NCI-H2081 (cell line): ENCODE measurements at places on chromosomes 7 and 10.

- peak; percentile 54 for DNase-seq
Measured at GRCh38 chr7:140475747-140476333, 3.5 kb downstream of the MKRN1 start.

GRCh38 chr10:68052463-68052862 lies 22.6 kb downstream of the HERC4 start:
- DNase-seq, result no peak

GRCh38 chr7:140659856-140660255 lies 12.9 kb upstream of the ADCK2 start:
- no peak for DNase-seq

- DNase-seq, result no peak
Measured at GRCh38 chr10:72277996-72278667, 4.4 kb downstream of the DDIT4 start.
